Stimulated activated CD4-positive, alpha-beta T cell treated with anti-CD3 and anti-CD28 coated beads, Interleukin-15, amount 100 ng/mL, for 1 hour (primary cell): ENCODE measurements at places on chromosomes 2 and 18.

DNA sequence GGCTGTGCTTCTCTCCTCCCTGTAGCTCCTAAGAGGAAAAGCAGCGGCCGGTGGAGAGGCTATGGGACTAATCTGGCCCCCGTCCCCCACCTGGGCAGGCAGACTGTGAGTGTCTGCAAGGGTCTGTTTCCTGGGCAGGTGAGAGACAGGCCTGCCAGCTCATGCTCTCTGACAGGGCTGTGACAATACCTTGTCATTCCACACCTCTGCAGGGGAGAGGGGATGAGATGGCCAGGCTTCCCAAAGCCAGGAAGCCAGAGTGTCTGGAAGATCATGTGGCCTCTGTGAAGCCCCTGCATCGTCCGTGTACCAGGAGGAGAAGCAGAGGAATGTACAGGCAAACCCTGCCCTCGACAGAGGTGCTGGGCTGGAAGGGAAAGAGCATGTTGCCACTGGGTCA is 142.5 kb upstream of the GATA6 start:
- DNase-seq: no peak

GRCh38 chr2:46893269-46893939 is 22.2 kb downstream of the MCFD2 start:
- DNase-seq: no peak

DNA sequence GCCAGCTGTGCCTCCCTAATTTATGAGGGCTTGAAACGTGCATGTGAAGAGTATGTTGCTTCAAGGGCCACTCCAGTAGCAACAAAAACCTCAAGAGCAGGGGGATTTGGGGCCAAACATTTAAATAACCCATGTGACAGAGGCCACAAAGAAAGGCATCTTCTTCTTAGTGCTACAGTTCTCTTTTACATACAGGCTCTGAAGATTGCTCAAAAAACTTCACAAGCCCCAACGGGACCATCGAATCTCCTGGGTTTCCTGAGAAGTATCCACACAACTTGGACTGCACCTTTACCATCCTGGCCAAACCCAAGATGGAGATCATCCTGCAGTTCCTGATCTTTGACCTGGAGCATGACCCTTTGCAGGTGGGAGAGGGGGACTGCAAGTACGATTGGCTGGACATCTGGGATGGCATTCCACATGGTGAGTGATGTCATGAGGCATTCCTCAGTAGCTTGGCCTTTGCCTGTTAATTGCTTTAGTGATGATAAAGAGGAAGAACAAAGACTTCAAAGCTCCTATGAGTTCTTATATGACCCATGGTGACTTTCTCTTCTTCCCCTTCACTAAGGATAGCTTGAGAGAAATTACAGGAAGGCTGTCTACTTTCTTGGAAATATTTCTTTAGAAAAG is 40.1 kb downstream of the NRP2 start:
- no peak for DNase-seq

DNA sequence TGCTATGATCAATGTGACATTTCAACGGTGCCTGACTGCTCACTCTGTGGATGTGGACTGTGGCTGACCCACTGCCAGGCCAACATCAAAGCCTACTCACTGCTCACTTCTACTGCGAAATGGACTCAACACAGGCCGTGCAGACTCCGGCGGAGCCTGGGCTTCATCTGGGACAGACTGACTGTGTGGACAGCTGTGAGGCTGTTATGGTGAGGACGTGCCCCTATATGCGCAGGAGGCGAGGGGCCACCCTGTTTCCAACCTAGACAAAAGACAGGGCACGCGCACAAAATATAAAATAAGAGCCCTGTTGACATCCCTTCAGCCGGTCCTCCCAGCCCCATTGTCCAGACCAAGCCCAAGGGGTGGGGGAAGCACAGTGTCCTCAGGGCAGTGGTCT is 514.4 kb upstream of the RAB6C start:
- DNase-seq: no peak

DNA sequence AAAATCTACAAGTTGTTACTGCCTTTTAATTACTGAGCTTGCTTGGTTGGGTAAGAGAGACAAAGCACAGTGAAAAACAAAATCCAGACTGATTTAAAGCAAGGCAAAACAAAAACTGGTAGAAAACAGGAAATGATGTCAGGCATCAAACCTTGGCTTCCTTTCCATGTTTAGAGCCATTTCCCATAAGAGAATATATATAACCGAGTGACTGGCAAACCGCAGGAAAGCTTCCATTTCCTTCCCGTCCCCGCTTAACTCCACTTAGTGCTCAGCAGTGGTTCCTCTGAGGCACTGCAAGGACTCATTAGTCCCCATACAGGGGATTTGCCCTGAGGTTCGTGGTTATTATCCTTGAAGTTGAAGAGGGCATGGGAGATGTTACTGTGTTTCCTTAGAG is 446.3 kb downstream of the LPIN1 start:
- DNase-seq: no peak

GRCh38 chr18:48678237-48679115 is 139.6 kb downstream of the CTIF start:
- no peak for DNase-seq

- DNase-seq: no peak
Measured at GRCh38 chr2:126736133-126736874, 80.3 kb downstream of the GYPC start.

DNA sequence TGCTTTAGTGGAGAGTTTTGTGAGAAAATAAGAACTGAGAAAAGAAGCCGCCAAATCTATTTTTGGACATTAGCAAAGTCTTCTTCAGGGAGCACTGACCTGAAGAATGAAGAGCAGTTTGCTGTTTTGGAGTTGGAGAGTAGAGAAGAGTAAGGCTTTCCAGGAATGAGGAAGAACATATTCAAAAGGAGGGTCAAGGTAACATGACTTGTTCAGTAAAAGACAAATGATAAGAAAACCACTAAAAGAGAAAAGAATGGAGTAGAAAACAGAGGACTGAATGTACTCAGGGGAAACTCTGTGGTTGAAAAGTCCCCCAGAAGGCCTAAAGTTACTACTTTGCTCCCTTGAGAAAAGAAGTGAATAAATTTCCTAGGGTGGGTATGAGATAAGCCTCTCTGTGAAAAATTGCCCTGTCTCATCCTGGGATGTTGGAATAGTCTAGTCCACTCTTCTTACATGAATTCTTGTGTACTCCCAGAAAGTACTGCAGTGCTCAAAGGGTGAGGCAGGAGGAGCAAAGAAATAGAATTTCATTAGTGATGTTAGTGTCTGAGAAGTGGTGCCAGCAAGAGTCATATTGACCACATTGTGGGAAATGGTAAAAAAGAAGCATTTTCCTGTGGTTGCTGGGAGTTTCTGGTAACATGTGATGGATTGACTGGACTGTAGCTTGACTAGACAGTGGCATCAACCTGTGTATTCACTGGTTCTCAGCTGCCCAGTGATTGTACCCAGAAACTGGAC is 27.8 kb downstream of the MBD5 start:
- no peak for DNase-seq

DNA sequence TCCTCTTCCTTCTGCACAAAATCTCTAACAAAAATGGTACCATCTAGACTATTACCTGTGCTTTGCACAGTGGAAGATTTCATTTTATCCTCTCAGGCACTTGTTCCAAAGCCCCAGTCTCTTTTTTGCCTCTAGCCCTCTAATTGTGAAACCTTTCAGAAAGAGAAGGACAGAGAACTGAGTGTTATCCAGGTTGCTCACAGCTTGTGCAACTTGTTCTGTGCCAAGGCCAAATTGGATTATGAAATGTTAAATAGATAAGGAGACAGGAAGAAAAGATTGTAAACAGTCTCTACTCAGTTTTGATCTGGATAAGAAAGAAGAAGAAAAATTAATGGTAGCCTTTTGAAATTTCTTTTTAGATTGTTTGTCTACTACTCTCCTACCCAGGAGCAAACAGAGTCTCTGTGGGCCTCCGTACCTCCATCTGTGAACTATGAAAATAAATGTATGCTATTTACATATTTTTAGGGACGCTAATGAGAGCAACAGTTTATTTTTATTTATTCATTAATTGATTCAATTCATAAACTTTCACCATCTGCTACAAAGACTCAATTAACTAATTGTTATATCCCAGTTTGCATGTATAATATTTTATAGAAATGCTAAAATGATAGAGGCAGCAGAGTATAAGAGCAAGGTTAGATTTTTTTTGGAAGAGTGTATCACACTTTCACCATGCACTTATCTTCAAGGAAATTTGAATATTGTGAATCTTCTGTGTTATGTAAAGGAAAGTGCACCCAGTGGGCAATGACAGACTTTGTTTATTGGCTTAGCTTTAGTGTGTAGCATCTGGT is 339.0 kb upstream of the ETAA1 start:
- DNase-seq: no peak

- DNase-seq: no peak
Measured at GRCh38 chr2:239566995-239567568, 166.3 kb upstream of the HDAC4 start.
